ENCODE measurements at places on chromosomes 6 and 20.

DNA sequence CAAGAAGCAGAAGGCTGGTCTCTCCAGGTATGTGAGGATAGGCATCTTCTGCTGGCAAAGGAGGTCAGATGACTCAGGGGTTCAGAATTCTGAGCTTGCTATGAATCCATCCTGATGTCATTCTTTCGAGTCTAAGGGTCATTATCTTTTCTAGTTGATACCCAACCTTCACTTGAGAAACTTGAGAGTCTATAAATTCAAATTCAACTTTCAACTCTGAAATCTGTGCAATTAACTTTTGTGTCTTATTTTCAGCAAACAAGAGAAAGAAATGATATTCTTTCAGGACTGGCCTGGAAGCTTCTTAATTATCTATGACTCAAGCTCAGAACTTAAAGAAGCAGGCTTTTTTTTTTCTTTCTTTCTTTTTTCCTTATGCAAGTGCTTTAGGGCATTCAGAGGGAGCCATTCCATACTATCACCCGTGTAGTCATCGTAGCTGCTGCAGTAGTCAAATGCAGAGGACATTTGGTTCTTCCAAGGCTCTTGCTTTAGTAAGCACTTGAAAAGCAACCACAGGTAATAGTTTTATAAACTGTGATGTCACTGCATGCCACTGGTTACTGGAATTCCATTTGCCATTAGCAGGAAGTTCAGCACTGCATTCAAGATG is 93.0 kb downstream of the ADTRP start:
- DNase-seq = no peak

DNA sequence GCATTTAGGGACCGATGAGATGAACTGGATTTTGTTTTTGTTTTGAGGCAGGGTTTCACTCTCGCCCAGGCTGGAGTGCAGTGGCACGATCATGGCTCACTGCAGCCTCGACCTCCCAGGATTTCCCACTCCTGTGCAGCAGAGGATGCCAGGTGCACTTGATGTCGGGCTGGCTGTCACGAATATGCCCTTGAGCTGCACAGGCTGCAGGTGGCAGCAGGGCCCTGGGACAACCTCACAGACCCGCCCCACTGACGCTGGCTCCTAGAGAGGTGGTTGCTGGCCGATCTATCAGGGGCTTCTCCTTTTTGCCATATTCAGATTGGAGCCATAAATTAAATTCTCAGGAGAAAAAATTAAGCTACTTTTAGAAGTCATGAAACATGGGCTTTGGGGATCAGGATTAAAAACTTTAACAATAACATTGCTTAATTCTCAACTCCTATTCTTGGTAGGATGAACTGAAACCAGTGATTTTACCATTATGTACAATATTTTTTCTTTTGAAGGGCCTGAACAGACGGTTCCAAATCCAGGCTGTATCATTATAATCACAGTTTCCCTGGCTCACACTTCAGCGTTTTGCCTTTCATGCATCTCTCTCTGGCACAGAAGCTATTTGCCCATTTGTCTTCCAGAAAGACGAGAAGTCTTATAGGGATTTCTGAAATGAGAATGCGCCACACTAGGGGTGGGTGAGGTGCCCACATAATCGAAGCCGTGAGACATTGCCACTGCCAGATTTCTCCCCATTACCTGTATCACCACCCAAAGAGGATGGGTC is 32.4 kb downstream of the NQO2 start:
- no peak for DNase-seq

- no peak for DNase-seq
Measured at GRCh38 chr6:168217880-168218537, 101.6 kb downstream of the DACT2 start.

DNA sequence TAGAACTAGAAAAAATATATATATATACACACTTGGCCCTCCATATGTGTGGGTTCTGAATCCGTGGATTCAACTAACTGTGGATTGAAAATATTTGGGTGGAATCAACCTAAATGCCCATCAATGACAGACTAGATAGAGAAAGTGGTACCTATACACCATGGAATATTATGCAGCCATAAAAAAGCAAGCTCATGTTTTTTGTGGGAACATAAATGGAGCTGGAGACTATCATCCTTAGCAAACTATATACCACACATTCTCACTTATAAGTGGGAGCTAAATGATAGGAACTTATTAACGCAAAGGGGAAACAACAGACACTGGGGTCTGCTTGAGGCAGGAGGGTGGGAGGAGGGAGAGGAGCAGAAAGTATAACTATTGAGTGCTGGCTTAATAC is 28.0 kb downstream of the OR2A4 start:
- DNase-seq = no peak

DNA sequence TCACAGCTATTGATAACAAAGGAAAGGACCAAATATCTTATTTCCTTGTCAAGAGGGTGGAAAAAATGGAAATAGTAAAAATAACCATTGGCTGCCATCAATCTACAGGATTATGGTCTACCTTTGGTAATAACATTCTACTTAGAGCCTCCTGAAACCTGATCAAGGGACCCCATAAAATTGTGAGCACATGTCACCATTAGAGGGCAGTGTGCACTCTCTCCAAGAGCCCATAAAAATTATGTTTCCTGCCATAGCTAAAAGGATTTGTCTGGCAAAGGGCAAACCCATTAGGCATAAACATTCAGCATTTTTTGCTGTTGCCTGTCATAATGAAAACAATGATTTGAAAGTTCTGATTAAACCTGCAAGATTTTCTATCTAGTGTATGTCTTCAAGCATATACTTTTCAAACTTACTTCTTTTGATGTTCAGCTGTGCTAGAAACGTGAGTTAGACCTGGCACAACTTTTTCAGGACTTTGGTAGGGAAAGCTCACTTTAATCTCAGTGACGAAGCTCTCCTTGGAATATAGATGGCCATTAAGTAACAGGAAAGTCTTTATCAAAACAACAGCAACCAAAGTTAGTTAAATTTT is 120.7 kb upstream of the ZFP64 start:
- DNase-seq = no peak

DNA sequence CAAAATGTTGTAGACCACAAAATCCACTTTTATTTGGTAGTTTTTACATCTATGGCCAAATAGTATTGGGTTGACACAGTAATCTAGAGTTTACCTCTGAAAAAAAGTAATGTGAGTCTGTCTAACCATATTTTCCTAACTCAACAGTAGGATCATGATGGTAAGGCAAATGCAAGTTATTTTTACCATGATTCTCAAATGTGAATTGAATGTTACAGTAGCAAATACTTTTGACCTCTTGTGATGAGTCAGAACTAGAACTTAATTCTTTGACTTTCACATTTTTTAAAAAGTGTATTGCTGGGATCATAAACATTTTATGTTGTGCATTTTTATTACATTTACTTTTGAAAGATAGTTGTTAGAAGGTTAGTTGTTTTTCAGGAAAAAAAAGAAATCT is 22.0 kb downstream of the RNF146 start:
- DNase-seq = no peak

- DNase-seq = peak; percentile 37
Measured at GRCh38 chr20:19692685-19693119, 65.4 kb upstream of the RIN2 start.

GRCh38 chr6:110875548-110876169 is 1.1 kb downstream of the AMD1 start:
- DNase-seq = no peak

GRCh38 chr6:110761371-110761770 is 53.9 kb downstream of the CDK19 start:
- DNase-seq = no peak

GRCh38 chr6:7673063-7673536 is 52.8 kb upstream of the BMP6 start:
- no peak for DNase-seq
